ENCODE measurements at places on chromosomes 4 and X.

DNA sequence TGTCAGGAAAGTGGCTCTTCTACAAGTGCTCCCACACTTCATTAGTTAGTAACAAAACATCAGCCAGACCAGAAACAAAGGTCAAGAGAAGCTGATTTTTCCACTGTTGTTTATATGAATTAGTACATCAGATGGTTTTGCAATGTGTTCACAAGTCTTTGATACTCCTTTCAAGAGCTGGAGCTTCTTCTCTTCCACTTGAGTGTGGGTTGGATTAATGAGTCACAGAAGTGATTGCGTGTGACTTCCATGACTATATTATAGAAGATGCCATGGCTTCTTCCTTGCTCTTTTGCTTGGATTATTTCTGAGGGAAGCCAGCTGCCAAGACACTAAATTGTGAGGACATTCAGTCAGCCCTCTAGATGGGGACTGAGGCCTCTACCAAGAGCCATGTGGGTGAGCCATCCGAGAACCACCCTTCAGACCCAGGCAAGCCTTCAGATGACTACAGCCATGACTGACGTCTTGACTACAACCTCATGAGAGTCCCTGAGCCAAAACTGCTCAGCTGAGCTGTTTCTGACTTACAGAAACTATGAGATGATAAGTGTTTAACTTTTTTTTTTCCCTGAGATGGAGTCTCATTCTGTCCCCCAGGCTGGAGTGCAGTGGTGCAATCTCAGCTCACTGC is 18.1 kb downstream of the SOWAHB start:
- DNase-seq, result peak; percentile 58

GRCh38 chrX:35439692-35440091 is 358.4 kb upstream of the MAGEB16 start:
- peak; percentile 14 for DNase-seq

GRCh38 chrX:38941675-38942074 is 140.4 kb downstream of the MID1IP1 start:
- DNase-seq, result peak; percentile 32

- DNase-seq, result peak; percentile 84
These were observed 168.3 kb downstream of the SPRY1 start for GRCh38 chr4:123564758-123565346.

DNA sequence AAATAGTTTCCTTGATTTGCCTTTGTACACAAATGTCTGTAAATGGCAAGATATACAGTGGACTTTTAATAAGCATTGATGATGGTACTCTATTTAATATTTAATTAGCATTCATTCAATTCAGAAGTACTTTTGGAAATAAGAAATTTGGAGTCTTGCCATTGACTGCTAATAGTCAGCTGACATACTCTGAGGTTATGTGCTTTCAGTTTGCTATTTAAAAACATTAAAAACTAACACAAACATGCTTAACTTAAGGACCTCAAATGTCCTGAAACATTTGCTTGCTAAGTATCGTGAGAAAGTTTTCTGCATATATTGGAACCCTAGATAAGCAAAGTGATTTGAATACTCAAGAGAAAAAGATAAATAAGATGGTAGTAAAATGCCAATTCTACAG is 64.6 kb downstream of the REELD1 start:
- DNase-seq, result no peak

GRCh38 chr4:5708449-5709206 is at the start of gene EVC2:
Gene EVC2, minus strand, starts transcription at chr4:5708559. Its CDS starts 46 bp downstream, at chr4:5708513.
- DNase-seq, result peak; percentile 39

GRCh38 chrX:13334491-13334890 is 14.6 kb upstream of the ATXN3L start:
- DNase-seq, result no peak

- DNase-seq, result no peak
These were observed 86.0 kb upstream of the LIMCH1 start for GRCh38 chr4:41451961-41452360.

DNA sequence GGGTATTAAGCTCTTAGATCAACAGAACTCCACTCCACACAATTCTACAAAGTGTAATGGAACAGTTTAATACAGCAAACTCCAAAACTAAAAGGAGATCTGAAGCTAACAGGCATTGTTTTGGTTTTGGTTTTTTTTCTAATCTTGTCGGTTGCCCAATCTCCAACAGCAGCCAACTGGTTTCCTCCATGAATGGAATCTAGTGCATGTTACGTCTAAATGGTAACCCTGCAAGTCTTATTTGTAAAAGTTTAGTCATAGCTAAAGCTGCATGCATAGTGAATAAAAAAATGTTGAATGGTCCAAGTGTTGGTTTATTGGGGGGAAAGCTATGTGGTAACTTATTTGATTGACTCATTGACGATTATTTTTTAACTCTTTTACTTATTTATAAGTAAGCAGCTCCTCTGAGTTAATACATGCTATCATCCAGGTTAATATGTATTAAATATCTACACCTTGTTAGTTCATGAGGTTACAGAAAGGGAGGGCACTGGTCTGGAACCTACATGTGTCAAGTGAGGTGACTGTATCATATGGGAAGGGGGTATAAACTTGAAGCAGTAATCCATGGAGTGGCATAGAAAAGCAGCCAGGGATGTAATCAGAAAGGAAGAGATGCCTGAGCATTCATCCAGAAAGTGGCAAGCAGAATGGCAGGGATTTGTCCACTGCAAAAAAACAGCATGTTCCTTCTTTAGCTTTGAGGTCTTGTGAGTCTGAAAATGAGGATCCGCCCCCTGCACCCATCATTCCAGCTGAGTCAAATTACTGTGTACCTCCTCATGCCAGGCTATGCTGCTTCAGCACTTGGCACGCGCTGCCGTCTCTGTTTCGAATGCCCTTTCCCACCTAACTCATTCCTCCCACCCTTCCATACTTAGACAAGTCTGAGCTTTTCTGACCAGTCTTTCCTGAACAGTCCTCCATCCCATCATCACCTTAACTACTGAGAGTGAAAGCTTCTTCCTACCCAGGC is 81.7 kb downstream of the PDGFC start:
- DNase-seq, result peak; percentile 75
